Thymus (tissue), 14 donors: ENCODE measurements at places on chromosomes 3 and 15. TPM values are rescaled to one million over a fixed set of nuclear protein-coding genes. Genes with fewer than 3 reads are reported as not detected.
A peak's percentile ranks its signal among the peaks of the same experiment; 100 is the strongest.

- H3K36me3 ChIP-seq = no peaks in the 10 kb centered on the region
- no peak overlapping the region for H3K4me3 ChIP-seq
- peaks cover 23% of the 10 kb centered on the region for H3K4me1 ChIP-seq
- peak overlapping the region; percentile 68 for H3K27ac ChIP-seq
Observed at GRCh38 chr15:62121273-62122015, 43.6 kb downstream of the C2CD4B start.

DNA sequence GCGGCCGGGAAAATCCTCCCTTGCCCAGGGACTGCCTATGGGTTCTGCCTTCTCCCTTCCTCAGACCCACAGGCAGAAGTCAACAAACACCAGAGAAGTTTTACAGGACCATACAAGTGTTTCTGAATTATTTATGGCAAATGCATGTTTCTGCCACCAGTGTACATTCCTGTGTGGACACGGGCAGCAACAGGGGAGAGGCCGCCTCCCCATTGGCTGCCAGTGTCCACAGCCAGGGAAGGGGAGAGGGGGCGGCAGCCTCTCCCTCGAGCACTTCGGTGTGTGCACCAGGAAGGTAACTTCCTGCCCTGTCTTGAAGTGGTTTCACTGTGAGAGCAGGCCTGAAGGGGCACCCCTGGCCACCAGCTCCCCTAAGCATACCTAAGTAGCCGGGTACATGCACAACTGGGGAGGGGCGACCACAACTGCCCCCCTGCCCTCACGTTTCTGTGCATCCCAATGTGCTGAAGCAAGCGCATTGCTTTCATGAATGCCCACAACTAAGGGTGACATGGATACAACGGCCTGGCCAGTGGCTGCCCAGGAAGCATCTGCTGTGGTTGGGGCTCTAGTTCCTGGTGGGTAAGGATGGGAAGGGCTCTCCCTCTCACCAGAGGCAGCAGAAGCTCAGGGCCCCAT lies 14.8 kb upstream of the SHISA5 start:
- H3K27ac ChIP-seq = no peak overlapping the region
- H3K27me3 ChIP-seq = no peaks in the 10 kb centered on the region
- H3K36me3 ChIP-seq = no peaks in the 10 kb centered on the region
- H3K4me1 ChIP-seq = peaks cover 26% of the 10 kb centered on the region
- H3K4me3 ChIP-seq = no peak overlapping the region

- no peaks in the 10 kb centered on the region for H3K27me3 ChIP-seq
- no peak overlapping the region for H3K4me3 ChIP-seq
- DNase-seq = no peak
- H3K4me1 ChIP-seq = no peaks in the 10 kb centered on the region
- no peak overlapping the region for H3K27ac ChIP-seq
Observed at GRCh38 chr3:162007722-162008121, 511.1 kb downstream of the OTOL1 start.

Gene C3orf49
- not detected for total RNA-seq

DNA sequence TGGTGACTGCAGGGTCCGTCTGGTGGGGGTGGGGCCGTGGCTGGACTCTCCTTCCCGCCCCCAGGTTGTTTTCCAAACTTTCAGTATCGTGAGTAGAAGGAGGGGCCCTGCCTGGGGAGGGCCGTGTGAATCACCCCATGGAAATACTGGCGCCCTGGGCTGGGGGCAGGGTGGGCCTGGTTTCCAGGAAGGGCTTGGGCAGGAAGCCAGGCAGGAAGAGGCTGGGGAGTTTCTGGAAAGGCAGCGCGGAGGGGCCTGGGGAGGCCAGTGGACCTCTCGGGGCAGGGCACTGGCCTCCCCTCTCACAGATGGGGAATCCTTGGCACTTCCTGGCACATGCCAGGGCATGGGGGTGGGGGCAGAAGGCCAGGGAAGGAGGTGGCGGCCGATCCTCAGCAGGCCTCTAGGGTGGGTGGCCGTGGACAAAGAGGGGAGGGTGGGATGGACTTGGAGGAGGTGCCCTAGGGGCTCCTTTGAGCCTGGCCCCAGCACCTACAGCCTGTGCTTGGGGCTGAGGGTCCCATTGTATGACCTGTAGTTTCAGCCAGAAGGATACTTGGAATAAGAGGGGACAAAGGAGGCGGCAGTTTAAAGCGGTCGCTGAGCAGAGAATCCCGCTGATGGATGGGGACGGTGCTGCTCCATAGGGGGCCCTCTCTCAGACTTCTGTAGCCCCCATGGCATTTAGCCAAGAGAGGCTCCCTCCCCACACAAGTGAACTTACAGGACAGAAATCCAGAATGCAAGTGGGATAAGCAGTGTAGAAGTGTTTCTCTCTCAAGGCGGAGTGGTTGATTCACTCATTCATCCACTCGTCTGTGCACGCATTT lies 56.5 kb upstream of the GATA2 start:
- no peak overlapping the region for H3K4me3 ChIP-seq
- no peaks in the 10 kb centered on the region for H3K36me3 ChIP-seq
- no peak for DNase-seq
- H3K27ac ChIP-seq = no peak overlapping the region
- H3K27me3 ChIP-seq = peaks cover 12% of the 10 kb centered on the region

DNA sequence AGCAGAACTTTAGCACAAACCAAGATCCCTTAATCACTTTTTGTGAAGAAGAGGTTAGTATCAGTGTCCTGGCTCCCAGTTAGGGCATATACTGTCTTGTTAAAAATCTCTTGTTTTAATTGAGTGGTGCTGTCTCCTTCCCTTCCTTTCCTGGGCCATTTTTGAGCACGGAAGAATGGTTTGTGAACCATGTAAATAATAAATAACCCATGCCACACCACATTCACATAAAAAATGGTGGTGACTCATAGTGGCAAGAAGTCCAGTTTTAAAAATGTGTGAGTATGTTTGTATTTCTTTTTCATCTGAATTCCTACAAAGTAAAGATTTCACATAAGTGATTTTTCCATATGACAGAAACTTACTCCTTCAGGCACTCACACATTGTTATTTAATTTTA lies 59.1 kb upstream of the SPRED1 start:
- no peak overlapping the region for H3K4me3 ChIP-seq
- H3K36me3 ChIP-seq = no peaks in the 10 kb centered on the region
- no peak overlapping the region for H3K27ac ChIP-seq
- no peaks in the 10 kb centered on the region for H3K27me3 ChIP-seq

DNA sequence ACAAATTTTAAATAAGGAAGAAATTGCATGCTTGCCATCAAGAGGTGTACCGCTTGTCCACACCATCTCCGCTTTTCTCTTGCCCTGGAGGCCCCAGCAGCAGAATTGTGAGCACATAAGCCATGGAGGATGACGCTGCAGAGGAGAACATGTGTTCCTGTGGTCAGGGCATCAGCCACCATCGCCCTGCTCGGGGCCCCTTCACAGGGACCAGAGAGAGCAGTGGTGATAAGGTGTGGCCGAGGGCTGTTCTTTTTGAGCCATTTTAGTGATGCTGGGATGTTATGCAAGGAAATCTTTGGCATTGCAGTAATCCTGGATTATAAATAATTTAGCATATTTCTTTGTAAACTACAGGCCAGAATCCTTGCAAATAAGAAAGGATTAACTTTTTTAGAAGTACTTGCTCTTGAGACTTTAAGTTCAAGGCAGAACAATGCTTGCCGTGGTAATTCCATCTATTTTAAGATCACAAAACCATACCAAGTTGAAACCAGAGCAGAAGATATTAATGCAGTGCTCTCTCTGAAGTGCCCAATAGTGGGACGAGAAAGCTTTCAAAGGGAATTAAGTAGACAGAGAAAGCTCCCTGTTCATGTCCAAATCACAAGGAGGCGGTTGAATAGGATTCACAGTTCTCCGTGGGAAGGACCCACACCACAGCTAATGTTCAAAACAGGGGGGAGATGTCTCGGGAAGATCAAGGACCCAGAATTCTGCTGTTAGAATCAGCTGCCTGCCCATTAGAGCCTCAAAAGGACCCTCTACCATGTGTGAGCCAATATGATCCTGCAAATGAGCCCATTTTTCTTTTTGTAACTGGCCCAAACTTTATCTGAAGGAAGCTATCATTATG lies 338.5 kb downstream of the RORA start:
- no peaks in the 10 kb centered on the region for H3K4me1 ChIP-seq
- no peaks in the 10 kb centered on the region for H3K27me3 ChIP-seq
- no peak overlapping the region for H3K27ac ChIP-seq
- no peak overlapping the region for H3K4me3 ChIP-seq

Gene MYRIP
- 0.28 TPM for total RNA-seq
